ENCODE measurements at places on chromosomes 12 and 14.
A peak's percentile ranks its signal among the peaks of the same experiment; 100 is the strongest.

DNA sequence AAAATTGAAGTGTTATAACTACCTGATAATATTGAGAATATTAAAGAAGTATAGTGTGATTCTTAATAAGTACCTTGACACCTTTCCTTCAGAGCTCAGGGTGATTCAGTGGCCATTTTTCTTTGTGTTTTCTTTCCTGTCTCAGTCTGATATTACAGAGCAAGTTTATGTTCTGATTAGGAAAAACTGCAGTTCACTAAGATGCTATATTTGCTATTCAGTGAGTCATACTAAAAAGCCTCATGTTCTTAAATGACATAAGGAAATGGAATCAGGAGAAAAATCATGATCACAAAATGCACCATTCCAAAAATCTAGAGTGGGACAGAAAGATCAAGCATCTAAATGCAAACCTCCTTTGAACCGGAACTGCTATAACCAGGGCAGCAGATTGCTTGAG, 390.6 kb upstream of the ATP2B1 start:
- DNase-seq: no peak

GRCh38 chr12:124022161-124022560, 49.1 kb downstream of the ZNF664 start:
- DNase-seq: no peak

GRCh38 chr14:29227631-29228030, 461.0 kb downstream of the FOXG1 start:
- DNase-seq: no peak

DNA sequence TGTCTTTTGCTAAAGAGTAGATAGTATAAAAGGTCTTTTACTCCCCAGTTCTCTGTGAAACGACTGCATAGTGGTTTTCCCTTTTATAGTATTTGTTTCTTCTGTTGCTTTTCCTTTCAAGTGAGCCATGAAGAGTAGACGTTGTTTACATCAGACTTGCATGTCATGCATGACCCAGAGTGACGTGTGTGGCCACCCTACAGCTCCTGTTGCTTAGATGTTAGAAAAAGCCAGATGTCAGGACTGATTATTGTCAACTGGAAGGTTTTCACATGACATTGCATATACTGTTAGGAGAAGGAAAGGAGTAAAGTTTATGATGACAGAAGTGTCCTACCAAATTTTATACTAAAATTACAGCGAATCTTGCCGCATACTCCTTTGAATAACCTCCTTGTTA, 1.3 kb upstream of the RD3L start:
- peak; percentile 64 for DNase-seq

GRCh38 chr12:131989021-131989420, 39.3 kb downstream of the EP400 start:
- no peak for DNase-seq

GRCh38 chr12:66359300-66359699, 57.0 kb downstream of the HELB start:
- no peak for DNase-seq

DNA sequence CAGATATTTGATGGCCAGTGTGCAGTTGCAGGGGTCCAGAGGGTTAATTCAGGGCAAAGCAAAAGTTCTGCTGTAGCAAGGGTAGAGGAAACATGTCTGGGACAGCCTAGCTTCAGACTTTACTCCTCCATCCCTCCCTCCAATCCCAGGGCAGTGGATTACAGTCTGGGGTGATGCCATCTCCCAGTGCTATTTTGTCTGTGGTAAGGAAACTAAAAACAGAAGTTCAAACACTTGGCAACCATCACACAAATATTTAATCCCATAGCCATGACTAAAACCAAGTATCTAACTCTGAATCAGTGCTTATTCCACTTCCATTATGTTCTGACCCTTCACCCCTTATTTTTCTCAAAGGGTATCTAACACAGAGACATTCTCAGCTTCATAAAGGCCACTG, 61.8 kb downstream of the PIK3C2G start:
- no peak for DNase-seq

GRCh38 chr12:89244536-89244935, 107.8 kb downstream of the DUSP6 start:
- DNase-seq: peak; percentile 48

DNA sequence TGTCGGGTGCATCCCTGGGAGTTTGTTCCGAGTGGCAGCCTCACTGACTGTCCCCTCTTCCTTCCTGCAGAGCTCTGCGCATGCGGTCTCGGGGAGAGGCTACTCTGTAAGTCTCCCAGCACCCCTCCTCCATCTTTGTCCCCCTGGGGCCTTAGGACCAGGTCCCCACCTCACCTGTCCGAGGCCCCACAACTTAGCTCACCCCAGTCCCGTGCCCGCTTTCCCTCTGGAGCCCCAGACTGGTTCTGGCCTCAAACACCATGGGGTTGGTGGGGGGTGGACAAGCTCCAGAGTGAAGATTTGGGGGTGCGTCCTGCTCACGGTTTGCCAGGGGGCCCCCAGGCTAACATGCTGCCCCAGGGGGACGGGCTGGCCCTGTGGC, 37.9 kb downstream of the FBRSL1 start:
- no peak for DNase-seq

- DNase-seq: no peak
Observed at GRCh38 chr14:56297449-56297848, 179.2 kb downstream of the PELI2 start.

DNA sequence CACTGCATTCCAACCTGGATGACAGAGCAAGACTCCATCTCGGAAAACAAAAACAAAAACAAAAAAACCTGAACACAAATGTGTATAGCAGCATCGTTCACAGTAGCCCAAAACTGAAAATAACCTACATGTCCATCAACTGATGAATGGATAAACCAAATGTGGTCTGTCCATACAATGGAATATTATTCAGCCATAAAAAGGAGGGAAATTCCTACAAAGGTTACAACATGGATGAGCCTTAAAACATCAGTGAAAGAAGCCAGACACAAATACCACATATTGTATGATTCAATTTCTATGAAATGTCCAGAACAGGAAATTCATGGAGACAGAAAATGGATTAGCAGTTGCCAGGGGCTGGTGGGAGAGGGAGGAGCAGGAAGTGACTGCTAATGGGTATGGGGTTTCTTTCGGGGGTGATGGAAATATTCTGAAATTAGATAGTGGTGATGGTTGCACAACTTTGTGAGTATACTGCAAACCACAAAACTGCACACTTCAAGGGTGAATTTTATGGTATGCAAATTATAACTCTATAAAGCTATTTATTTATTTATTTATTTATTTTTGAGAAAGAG, 4.0 kb downstream of the MYL2 start:
- no peak for DNase-seq

DNA sequence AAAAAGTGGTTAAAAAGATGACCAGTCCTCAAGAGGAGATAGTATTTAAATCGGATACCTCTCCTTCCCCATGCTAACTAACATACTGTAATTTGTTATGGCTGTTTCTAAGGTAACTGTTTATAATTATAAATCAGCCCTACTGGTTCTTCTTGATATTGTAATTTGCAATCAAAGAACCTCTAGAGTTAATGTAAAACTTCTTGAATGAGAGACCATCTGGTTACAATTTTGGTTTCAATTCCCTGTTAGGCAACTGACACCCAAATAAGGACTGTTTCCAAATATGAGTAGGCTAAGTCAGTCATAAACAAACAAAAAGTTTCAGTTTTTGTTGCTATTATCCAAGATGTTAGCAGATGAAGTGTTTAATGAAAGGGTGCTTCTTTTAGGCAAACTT, 120.2 kb upstream of the DNM1L start:
- DNase-seq: no peak

DNA sequence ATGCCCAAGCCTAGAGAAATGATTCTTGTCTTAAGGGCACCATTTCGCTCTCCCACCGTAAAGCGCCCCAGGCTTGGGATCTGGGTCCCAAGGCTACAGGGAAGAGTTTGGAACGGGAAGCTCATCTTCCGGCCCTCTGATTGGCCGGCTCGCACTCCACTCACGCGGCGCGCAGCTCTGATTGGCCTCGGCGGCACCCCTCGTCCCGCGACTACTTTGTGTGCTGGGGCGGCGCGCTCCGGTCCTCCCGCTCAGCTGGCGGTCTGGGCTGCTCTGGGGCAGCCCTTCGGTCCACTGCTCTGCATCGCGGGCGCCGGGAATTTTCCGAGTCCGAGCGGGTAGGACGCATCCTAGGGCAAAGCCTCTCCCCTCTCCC, 886 bp upstream of the FUT8 start:
- peak; percentile 91 for DNase-seq

DNA sequence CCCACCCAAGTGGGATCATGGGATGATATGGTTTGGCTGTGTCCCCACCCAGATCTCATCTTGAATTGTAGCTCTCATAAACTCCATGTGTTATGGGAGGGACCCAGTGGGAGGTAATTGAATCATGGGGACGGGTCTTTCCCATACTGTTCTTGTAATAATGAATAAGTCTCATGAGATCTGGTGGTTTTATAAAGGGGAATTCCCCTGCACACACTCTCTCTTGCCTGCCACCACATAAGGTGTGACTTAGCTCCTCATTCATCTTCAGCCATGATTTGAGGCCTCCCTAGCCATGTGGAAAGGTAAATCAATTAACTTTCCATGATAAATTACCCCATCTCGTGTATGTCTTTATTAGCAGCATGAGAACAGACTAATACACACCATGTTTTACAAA, 109.2 kb downstream of the IGF1 start:
- no peak for DNase-seq

GRCh38 chr12:91555436-91556415, 373.1 kb upstream of the DCN start:
- DNase-seq: no peak

DNA sequence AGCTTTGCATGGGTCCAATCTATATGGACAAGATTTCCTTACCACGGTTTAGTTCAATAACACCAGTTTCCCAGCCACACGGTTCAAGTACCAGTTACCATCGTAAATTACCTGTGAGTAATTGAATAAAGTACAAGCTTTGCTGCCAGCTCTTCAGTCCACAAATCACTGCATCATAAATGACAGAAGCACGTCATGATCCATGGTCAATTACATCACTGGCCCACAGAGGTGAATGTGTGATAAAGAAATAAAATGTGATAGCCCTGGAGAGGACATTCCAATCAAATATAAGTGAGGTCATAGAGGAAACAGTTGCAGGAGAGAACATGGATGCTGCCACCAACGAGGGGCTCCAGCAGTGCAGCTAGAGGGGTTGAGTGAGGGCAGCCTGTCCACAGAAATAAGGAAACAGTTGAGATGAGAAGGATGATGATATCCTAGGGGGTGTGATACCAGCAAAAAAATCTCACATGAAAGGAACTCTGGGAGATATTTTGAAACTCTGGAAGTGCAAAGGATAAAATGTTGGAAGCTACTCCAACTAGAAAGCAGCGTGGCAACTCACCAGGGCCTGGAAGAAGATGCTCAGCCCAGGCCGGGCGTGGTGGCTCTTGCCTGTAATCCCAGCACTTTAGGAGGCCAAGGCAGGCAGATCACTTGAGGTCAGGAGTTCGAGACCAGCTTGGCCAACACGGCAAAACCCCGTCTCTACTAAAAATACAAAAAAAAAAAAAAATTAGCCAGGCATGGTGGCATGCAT, 5.8 kb upstream of the DYNC1H1 start:
- no peak for DNase-seq

GRCh38 chr12:11717519-11717961, 68.1 kb downstream of the ETV6 start:
- DNase-seq: no peak

- DNase-seq: no peak
Observed at GRCh38 chr14:24915958-24916595, 133.9 kb downstream of the STXBP6 start.

GRCh38 chr12:49091056-49091835, 3.4 kb downstream of the DHH start:
- DNase-seq: no peak

GRCh38 chr14:89139404-89140247, 277.4 kb downstream of the FOXN3 start:
- no peak for DNase-seq

- no peak for DNase-seq
Observed at GRCh38 chr14:102474934-102475333, 34.6 kb downstream of the ANKRD9 start.

- DNase-seq: peak; percentile 68
Observed at GRCh38 chr14:59254146-59254910, 65.9 kb downstream of the DAAM1 start.

GRCh38 chr14:81348061-81348460, 52.1 kb downstream of the STON2 start:
- DNase-seq: peak; percentile 19

DNA sequence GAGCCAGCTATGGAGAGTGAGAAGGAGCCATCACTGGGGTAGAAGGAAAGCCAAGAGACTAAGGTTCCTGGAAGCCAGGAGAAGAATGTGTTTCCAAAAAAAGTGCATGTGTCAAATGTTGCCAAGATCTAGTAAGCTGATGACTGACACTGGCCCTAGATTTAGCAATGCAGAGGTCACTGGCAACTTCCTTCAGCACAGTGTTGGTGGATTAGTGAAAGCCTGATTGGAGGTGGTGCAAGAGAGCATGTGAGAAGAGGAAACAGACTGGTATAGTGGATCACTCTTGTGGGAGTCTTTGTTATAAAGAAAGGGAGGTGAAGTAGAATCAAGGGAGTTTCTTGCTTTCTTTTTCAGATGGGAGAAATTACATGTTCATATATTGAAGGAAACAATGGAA, 34.1 kb upstream of the CHGA start:
- DNase-seq: no peak

- DNase-seq: no peak
Observed at GRCh38 chr12:108017472-108018057, 111.5 kb upstream of the WSCD2 start.

DNA sequence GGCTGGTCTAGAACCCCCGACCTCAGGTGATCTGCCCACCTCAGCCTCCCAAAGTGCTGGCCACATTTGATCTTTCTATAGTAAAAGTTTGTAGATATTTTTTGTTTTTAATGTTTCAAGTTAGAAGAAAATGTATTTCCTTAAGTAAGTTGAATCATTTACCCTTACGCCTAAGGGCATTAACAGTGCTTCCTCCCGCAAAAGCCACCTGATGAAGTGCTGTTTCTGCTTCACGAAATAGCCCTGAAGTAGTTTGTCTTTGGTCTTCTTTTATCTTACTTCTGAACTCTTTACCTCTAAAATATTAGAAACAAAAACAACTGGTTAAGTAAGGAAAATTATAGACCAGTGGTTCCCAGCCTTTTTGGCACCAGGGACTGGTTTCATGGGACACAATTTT, 22.7 kb downstream of the PAWR start:
- no peak for DNase-seq

DNA sequence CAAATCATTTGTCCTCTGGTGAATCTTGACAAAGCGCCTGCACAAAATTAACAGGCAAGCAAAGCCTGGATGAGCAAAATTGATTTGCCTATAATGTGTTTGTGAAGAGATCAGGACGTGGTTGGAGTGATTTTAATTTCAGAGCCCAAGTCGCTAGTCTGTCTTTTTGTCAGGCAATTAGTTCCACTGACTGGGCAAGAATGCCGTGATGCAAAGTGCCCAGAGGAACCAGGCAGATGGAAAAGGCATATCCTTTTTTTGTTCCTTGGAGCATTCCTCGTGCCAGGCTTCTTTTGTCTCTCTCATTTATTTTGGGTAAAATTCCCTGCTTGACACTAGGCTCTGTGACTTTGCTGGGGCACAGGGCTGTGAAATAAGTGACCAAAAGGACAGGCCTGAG, 65.9 kb upstream of the CCDC198 start:
- DNase-seq: no peak

Measured in hematopoietic multipotent progenitor cell treated with erythropoietin and hydrocortisone succinate and interleukin-3 and kit ligand, for 8 days (in vitro differentiated cells).